Fibroblast of skin of scalp (primary cell): ENCODE measurements at places on chromosomes 12 and 14.

- DNase-seq, result no peak
Measured at GRCh38 chr14:71497645-71498086, 434.6 kb upstream of the RGS6 start.

GRCh38 chr12:78403136-78403535, 461.4 kb upstream of the SYT1 start:
- peak; percentile 78 for DNase-seq

- no peak for DNase-seq
Measured at GRCh38 chr12:116759783-116760621, 21.9 kb downstream of the RNFT2 start.

GRCh38 chr12:5808981-5809380, 136.1 kb downstream of the ANO2 start:
- DNase-seq, result peak; percentile 98

GRCh38 chr12:89160716-89161123, 191.6 kb downstream of the DUSP6 start:
- peak; percentile 75 for DNase-seq

GRCh38 chr14:90922141-90922540, 105.9 kb upstream of the TTC7B start:
- DNase-seq, result no peak

- peak; percentile 72 for DNase-seq
Measured at GRCh38 chr14:26526137-26526536, 71.7 kb downstream of the NOVA1 start.

DNA sequence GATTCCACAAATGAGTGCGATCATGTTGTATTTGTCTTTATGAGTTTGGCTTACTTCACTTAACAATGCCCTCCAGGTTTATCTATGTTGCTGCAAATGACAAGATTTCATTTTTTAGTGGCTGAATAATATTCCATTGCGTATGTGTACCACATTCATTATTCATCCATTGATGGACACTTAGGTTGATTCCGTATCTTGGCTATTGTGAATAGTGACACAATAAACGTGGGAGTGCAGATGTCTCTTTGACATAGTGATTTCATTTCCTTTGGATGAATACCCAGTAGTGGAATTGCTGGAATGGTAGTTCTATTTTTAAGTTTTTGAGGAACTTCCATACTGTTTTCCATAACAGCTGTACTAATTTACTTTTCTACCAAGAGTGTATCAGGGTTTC, 23.5 kb downstream of the AKAP6 start:
- peak; percentile 35 for DNase-seq

GRCh38 chr14:99809360-99809759, 16.1 kb downstream of the EML1 start:
- peak; percentile 42 for DNase-seq

DNA sequence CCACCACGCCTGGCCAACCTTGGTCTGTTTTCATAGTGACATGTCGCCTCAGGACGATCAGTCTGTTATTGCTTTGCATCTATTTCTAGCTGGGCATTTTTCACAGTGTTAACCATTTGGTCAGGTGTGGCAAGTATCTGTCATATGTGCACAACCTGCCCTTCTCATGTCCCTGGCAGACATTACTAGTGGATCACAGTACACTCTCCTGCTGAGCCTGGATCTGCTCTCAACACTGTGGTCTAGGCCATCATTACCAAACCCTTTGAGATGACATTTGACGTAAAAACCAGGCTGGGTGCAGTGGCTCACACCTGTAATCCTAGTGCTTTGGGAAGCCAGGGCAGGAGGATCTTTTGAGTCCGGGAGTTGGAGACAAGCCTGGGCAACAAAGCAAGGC, 29.4 kb upstream of the NOS1 start:
- no peak for DNase-seq

- no peak for DNase-seq
Measured at GRCh38 chr12:124073356-124074035, 100.5 kb downstream of the ZNF664 start.

GRCh38 chr12:69553628-69554248, 31.5 kb upstream of the CCT2 start:
- DNase-seq, result peak; percentile 46

DNA sequence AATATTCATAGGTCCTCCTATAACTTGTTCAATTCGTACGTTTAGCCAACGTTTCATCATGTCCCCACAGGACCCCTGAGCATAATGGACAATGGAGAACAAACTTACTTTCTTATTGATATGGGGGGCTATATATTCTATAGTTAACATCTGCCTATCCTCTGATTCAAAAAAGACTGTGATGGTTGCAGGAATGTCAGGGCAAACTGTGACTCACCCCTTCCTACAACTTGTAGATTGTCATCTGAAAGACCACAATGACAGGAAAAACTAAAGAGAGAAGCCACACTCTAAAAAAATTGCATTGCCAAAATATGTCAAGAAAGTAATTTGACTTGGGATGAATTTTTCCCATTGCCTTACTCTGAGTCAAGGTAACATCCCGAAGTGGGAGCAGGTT, 50.8 kb downstream of the CATSPERB start:
- no peak for DNase-seq

GRCh38 chr14:65291531-65291930, 121.0 kb upstream of the FUT8 start:
- DNase-seq, result no peak

DNA sequence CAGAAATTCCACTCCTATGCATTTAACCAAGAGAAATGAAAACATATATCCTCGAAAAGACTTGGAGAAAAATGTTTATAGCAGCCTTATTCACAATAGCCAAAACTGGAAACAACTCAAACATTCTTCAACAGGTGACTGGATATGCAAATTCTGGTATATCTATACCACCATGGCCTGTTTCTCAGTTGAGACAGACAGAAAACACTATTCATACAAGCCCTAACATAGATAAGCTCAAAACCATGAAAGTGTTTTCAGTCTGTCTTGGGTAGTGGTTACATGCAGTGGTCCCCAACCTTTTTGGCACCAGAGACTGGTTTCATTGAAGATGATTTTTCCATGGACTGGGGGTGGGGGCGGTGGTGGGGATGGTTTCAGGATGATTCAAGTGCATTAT, 83.8 kb downstream of the SRGAP1 start:
- DNase-seq, result no peak

DNA sequence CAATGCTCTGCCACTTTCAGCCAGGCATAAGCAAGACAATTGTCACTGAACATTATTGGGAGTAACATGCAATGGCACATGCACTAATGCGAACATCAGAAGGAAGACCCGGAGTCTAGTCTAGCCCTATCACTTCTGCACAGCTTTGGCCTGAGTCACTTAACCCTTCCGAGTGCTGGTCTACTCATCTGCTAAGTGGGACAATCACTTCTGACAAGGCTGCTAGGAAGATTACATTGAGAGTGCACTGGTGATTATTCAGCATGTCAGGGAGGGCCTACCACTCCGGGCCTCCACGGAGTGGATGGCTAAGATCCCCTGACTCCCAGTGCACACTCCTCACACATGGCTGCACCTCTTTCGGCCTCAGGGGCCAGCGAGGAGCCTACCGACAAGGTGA, 240.9 kb downstream of the DPF3 start:
- no peak for DNase-seq

GRCh38 chr12:79614730-79615129, 76.0 kb downstream of the PAWR start:
- DNase-seq, result no peak

GRCh38 chr14:104522926-104523545, 56.5 kb upstream of the C14orf180 start:
- DNase-seq, result no peak
